ENCODE measurements at places on chromosomes 5 and 9. TPM values are rescaled to one million over a fixed set of nuclear protein-coding genes. Genes with fewer than 3 reads are reported as not detected.
A peak's percentile ranks its signal among the peaks of the same experiment; 100 is the strongest.

Gene TYRP1
- total RNA-seq, result not detected

Gene MEIKIN
- not detected for total RNA-seq

DNA sequence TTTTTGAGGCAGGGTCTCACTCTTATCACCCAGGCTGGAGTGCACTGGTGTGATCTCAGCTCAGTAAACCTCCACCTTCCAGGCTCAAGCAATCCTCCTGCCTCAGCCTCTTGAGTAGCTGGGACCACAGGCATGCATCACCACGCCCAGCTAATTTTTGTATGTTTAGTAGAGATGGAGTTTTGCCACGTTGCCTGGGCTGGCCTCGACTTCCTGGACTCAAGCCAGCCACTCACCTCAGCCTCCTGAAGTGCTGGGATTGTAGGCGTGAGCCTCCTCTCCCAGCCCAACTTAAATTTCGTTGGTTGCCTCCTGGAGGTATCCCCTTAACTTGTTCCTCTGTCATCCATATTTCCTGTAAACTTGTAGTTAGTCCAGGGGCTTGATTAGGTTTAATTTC is 47.2 kb downstream of the RAB24 start:
- peaks cover 99% of the 10 kb centered on the region for H3K36me3 ChIP-seq
- no peaks in the 10 kb centered on the region for H3K4me1 ChIP-seq
- peak; percentile 29 for DNase-seq

GRCh38 chr9:130583271-130583670 is 3.9 kb downstream of the FUBP3 start:
- H3K4me1 ChIP-seq, result peaks cover 68% of the 10 kb centered on the region
- H3K36me3 ChIP-seq, result peaks cover 24% of the 10 kb centered on the region
- no peak for DNase-seq
- H3K27me3 ChIP-seq, result no peaks in the 10 kb centered on the region
- no peak overlapping the region for H3K4me3 ChIP-seq

GRCh38 chr9:96400132-96400910 is 16.8 kb upstream of the SLC35D2 start:
- H3K36me3 ChIP-seq, result no peaks in the 10 kb centered on the region
- no peaks in the 10 kb centered on the region for H3K4me1 ChIP-seq
- no peaks in the 10 kb centered on the region for H3K27me3 ChIP-seq
- H3K4me3 ChIP-seq, result no peak overlapping the region

Gene OCLN
- total RNA-seq, result 32.6 TPM

GRCh38 chr5:1950708-1951103 is 68.0 kb upstream of the IRX4 start:
- H3K27ac ChIP-seq, result no peak overlapping the region
- H3K36me3 ChIP-seq, result no peaks in the 10 kb centered on the region
- no peak overlapping the region for H3K4me3 ChIP-seq
- no peak for DNase-seq
- no peaks in the 10 kb centered on the region for H3K4me1 ChIP-seq

DNA sequence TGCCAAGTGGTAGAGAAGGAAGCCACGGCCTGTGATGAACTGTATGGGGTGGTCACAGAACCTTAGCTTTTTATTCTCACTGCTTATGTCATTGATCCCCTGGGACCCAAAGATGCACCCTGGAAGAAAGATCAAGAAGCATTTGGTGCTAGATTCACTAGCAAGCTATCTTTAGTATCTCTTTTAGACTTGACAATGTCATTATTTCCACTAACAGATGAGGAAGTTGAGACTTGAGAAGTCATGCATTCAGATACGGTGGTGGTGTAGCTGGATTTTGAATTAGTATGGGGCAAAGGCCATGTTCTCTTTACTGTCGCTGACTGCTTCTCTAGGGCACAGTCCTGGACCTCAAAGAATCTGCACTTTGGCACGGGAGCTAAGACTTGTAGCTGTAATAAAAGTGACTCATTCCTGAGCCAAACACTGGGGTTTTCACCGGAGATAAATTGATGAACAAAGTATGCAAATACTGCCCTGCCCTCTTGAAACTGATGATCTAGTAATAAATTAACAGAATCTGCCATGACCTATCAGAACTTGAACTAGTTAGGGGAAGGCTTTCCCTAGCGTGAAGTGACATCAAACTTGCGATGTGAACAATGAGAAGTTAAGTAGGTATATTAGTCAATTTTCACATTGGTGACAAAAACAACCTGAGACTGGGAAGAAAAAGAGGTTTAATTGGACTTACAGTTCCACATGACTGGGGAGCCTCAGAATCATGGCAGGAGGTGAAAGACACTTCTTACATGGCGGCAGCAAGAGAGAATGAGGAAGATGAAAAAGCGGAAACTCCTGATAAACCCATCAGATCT is 5.4 kb downstream of the GDA start:
- peak; percentile 28 for DNase-seq
- H3K4me3 ChIP-seq, result no peak overlapping the region
- peaks cover 2% of the 10 kb centered on the region for H3K27me3 ChIP-seq
- H3K4me1 ChIP-seq, result peaks cover 2% of the 10 kb centered on the region
- no peak overlapping the region for H3K27ac ChIP-seq

Gene SAXO1
- total RNA-seq, result not detected

GRCh38 chr9:35882996-35883395 is 12.8 kb upstream of the OR13J1 start:
- no peak for DNase-seq
- no peaks in the 10 kb centered on the region for H3K4me1 ChIP-seq
- peaks cover 5% of the 10 kb centered on the region for H3K27me3 ChIP-seq
- H3K36me3 ChIP-seq, result no peaks in the 10 kb centered on the region
- no peak overlapping the region for H3K4me3 ChIP-seq

DNA sequence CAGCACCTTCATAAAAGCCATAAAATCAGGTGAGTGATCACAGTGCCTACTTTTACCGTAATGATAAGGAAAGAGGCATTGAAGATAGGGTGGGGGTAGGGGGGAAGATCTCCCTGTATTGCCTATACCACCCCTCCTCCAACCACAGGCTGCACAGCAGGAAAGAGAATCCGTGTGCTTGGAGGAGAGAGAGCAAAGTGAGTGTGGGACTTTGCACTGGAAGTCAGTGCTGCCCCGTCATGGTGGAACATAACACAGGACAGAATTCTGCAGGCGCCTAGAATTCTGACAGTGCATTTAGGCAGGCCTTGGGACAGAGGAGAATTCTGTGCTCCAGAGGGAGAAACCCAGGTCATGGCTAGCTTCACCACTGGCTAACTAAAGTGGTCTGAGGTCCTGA is 3.5 kb upstream of the C5 start:
- H3K4me1 ChIP-seq, result no peaks in the 10 kb centered on the region
- DNase-seq, result no peak
- no peak overlapping the region for H3K4me3 ChIP-seq
- no peaks in the 10 kb centered on the region for H3K27me3 ChIP-seq
- no peaks in the 10 kb centered on the region for H3K36me3 ChIP-seq
- no peak overlapping the region for H3K27ac ChIP-seq

Data from stomach (tissue), 19 donors.